Neural crest cell (in vitro differentiated cells): ENCODE measurements at places on chromosomes 3 and 15. TPM values are rescaled to one million over a fixed set of nuclear protein-coding genes. Genes with fewer than 3 reads are reported as not detected.

EDEM1 gene
- 19.7 and 21.2 TPM in 2 replicates for total RNA-seq

VGLL3 gene
- total RNA-seq = 3.2 and 6.1 TPM in 2 replicates

SGO1 gene
- total RNA-seq = 33.3 and 34.8 TPM in 2 replicates

NEK10 gene
- 1.6 and 2.7 TPM in 2 replicates for total RNA-seq

SYNPR gene
- not detected in 2 replicates for total RNA-seq

KBTBD13 gene
- total RNA-seq = not detected in 2 replicates

TGM4 gene
- not detected in 2 replicates for total RNA-seq

TADA3 gene
- 70.0 and 73.2 TPM in 2 replicates for total RNA-seq

PDZRN3 gene
- 11.3 and 12.2 TPM in 2 replicates for total RNA-seq

TRPM1 gene
- not detected in 2 replicates for total RNA-seq

GOLGA6B gene
- not detected in 2 replicates for total RNA-seq

CLDND1 gene
- total RNA-seq = 93.5 and 102 TPM in 2 replicates
